ENCODE measurements at places on chromosomes 12 and 14. TPM values are rescaled to one million over a fixed set of nuclear protein-coding genes. Genes with fewer than 3 reads are reported as not detected.

DNA sequence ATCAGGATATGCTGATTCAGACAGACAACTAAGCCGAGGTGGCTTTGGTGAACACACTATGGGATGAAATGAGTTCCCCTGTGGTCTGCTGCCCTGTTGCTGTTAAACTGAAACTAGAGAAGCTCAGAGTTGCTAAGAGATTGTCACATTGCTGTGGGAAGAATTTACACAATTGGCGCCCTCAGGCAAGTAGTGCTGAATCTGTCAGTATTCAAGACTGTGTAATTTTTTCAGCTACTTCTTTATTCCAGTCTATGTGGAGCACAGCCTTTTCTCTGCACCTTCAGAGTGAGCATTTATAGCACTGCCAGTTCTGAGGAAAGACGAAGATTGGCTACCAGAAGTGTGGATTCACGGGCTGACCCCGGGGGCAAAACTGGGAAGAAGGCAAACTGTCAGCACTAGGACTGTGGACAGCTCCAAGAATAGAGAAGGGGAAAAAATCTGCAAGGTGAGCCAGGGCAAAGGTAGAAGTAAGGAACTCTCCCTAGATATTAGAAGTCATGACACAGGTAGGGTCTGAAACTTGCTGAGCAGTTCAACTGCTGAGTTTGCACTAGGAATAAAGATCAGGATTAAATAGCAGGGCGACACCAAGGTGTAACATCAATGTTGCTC lies 218.8 kb upstream of the TMPO start:
- DNase-seq: no peak

ZC2HC1C gene
- polyA plus RNA-seq: 0.85 TPM

PRB2 gene
- polyA plus RNA-seq: not detected

REP15 gene
- polyA plus RNA-seq: 1.0 TPM
